ENCODE measurements at places on chromosomes 4 and X. TPM values are rescaled to one million over a fixed set of nuclear protein-coding genes. Genes with fewer than 3 reads are reported as not detected.

The INTS6L gene
- polyA plus RNA-seq: 5.4 TPM

The LINC00632 gene
- polyA plus RNA-seq: not detected

The ADGRG2 gene
- polyA plus RNA-seq: 0.05 TPM

The MAGEA2 gene
- not detected for polyA plus RNA-seq

The OCIAD1 gene
- polyA plus RNA-seq: 151 TPM

The ACOT9 gene
- 29.4 TPM for polyA plus RNA-seq

GRCh38 chr4:146072376-146072775 is 103.1 kb upstream of the LSM6 start:
- H3K27me3 ChIP-seq: no peaks in the 10 kb centered on the region
- H3K36me3 ChIP-seq: no peaks in the 10 kb centered on the region
- DNase-seq: no peak
- H3K4me3 ChIP-seq: no peak overlapping the region

DNA sequence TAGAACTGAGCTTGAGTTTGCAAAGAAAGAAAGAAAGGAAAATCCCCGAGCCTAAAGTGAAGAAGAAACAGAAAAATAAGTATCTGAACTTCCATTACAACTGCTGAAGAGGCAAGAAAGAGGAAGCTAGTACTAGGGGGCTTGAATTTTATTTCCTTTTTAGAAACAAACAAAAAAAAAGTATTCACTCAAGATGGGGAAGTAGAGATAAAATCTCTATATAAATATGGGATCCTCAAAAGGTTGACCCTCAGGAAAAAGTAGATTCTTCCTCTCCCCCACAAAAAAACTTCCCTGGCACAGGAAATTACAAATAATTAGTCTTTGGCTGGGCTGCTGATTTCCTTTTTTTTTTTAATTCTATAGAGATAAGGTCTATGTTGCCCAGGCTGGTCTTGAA is 16.0 kb downstream of the LRBA start:
- no peak overlapping the region for H3K4me3 ChIP-seq
- no peak for DNase-seq
- H3K27ac ChIP-seq: no peak overlapping the region

GRCh38 chrX:12972878-12973560 is 1.9 kb upstream of the TMSB4X start:
- H3K27ac ChIP-seq: peak overlapping the region; percentile 96
- no peak for DNase-seq
- peaks cover 25% of the 10 kb centered on the region for H3K4me1 ChIP-seq
- H3K27me3 ChIP-seq: no peaks in the 10 kb centered on the region
- H3K36me3 ChIP-seq: peaks cover 22% of the 10 kb centered on the region

- no peak for DNase-seq
- H3K4me3 ChIP-seq: no peak overlapping the region
- no peak overlapping the region for H3K27ac ChIP-seq
Observed at GRCh38 chrX:79084923-79085322, 59.6 kb upstream of the GPR174 start.

DNA sequence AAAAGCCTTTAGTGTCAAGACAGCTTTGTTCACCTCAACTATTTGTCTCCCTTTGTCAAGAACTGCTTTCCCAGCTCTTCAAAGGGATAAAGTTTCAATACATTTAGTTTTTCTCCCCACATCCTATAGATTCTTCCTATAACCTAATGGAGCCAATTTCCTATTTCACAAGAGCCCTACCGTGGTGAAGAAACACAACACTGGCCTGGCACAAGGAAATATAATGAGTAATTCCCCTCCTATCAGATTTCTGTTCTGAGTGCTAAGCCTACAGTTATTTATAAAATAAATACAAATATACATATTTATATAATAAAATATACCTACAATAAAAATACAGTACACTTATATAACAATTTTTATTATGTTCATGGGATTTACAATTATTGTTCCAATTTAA is 89.9 kb downstream of the SHISA3 start:
- H3K4me3 ChIP-seq: no peak overlapping the region
- no peaks in the 10 kb centered on the region for H3K4me1 ChIP-seq
- H3K27me3 ChIP-seq: no peaks in the 10 kb centered on the region
- H3K27ac ChIP-seq: no peak overlapping the region
- DNase-seq: no peak
- H3K36me3 ChIP-seq: no peaks in the 10 kb centered on the region

GRCh38 chr4:83855044-83855443 is 319.1 kb downstream of the GPAT3 start:
- H3K36me3 ChIP-seq: no peaks in the 10 kb centered on the region
- H3K27ac ChIP-seq: no peak overlapping the region
- H3K4me1 ChIP-seq: no peaks in the 10 kb centered on the region
- H3K4me3 ChIP-seq: no peak overlapping the region

DNA sequence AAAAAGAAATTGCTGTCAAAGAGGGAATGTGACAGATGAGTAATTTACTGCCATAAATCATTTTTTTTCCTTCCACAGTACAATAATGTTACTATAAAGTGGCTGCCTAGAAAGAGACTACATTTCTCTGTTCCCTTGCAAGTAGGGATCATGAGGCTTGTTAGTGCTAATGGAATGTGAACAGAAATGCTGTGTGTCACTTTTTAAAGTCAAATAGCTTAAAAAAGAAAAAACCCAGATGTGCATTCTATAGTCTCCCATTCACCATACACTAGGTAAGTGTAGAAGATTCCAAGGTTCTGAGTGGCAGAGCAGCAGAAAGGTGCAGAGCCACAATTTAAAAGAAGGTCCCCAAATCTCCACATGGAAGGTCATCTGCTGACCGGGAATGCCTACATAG is 328.4 kb downstream of the CAMK2D start:
- DNase-seq: no peak
- H3K27ac ChIP-seq: no peak overlapping the region
- no peaks in the 10 kb centered on the region for H3K4me1 ChIP-seq
- no peak overlapping the region for H3K4me3 ChIP-seq
- H3K36me3 ChIP-seq: no peaks in the 10 kb centered on the region

DNA sequence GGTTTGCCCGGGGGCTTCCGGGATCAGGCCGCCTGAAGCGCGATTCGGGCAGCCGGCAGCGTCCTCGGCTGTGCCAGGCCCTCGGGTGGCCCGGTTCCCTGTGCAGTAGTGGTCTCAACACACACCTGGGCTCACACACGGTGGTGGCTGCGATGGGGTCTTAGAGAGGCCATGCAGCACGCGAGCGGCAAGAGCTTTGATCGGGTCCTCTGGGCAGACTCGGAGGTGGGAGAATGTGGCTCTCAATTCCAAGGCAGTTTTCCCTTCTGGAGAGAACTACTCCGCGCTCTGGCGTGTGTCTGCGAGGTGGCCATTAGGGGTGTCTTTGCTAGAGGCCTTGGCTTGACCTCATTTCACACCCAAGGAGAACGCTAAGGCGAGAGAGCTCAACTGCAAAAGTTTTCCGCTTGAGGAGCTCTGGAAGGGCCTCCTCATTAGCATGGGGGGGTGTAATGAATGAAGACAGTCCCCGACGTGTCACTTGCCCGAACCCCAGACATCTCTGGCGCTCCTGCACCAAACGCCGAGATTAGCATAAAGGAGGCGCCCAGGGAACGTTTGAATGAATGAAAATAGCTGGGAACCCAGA is 771 bp upstream of the RBPJ start:
- H3K27ac ChIP-seq: peak overlapping the region; percentile 89
- H3K36me3 ChIP-seq: no peaks in the 10 kb centered on the region
- H3K4me1 ChIP-seq: peaks cover 17% of the 10 kb centered on the region
- H3K27me3 ChIP-seq: no peaks in the 10 kb centered on the region

DNA sequence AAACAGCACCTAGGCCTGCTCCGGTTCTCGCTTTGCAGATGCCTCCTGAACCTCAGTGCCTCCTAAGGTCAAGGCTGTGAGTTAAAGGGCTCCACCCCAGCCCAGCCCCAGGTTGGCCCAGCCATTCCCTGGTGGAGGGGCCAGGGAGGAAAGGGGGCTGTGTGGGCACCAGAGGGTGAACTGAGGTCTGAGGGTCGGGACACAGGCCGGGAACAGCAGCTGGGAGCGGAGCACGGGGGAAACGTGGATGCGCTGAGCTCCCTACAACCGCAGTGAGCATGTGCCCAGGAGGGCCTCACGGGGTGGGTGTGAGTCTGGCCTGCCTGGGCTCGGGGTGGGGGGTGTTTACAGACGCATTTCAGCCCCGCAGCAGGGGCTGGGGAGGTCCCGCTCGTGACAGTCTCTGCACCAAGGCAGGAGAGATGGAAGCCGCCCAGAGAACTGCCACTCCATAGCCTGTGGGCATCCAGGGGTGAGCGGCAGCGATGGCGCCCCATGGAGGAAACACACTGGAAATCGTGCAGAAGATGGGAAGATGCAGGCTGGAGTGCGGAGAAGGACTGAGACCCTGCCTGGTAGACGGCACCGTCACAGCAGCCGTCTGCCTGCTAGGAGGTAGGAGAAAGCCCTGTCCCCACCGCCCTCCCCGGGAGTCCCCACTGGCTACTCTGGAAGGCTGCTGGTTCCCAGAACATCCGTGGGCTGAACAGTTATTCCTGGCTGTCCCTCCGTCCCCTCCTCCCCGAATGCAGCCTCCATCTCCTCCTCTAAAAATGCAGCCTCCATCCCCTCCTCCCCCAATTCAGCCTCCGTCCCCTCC is 9.9 kb upstream of the SLC25A6 start:
- peaks cover 38% of the 10 kb centered on the region for H3K36me3 ChIP-seq
- H3K4me3 ChIP-seq: no peak overlapping the region
- no peaks in the 10 kb centered on the region for H3K4me1 ChIP-seq
- H3K27ac ChIP-seq: no peak overlapping the region
- H3K27me3 ChIP-seq: no peaks in the 10 kb centered on the region

- no peaks in the 10 kb centered on the region for H3K36me3 ChIP-seq
- no peak overlapping the region for H3K4me3 ChIP-seq
- no peaks in the 10 kb centered on the region for H3K27me3 ChIP-seq
- no peak overlapping the region for H3K27ac ChIP-seq
Observed at GRCh38 chr4:17468619-17469221, 43.2 kb downstream of the QDPR start.

DNA sequence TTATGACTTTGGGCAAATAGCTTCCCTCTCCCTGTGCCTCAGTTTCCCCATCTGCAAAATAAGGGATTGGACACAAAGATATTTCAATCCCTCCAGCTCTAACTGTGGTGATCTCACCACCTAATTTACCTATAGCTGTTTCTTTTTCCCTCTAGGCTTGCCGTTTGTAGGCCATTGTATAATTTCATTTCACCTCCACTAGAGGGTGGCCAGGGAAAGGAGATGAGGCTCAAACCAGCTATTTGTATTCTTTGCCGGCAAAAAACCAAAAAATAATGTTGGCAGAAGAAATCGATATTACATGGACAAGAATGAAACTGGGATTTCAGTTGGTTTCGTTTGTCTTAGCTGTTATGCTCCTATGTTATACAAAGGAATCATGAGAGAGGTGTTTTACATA is 36.1 kb upstream of the DOCK11 start:
- H3K4me1 ChIP-seq: no peaks in the 10 kb centered on the region
- no peak for DNase-seq
- H3K27ac ChIP-seq: no peak overlapping the region
- no peaks in the 10 kb centered on the region for H3K27me3 ChIP-seq

DNA sequence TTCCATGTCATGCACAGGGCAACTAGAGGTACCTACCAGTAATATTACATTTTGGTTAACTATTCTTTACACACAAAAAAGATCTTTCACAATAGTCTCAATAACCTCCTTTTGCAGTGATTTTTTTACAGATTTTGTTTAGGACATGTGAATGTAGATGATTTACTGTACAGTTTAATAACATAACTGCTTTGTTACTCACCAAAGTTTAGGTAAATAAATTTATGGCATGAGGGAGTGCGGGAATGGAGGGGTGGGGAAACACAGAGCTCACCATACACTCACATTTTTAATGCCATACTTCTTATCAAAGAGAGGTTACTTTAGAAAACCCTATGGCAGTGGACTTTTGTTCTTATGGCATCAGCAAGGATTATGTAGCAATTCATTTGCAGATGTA is 93.1 kb upstream of the TEX13A start:
- H3K27ac ChIP-seq: no peak overlapping the region
- H3K36me3 ChIP-seq: no peaks in the 10 kb centered on the region
- DNase-seq: no peak
- H3K27me3 ChIP-seq: no peaks in the 10 kb centered on the region
- no peak overlapping the region for H3K4me3 ChIP-seq

GRCh38 chr4:128068918-128069317 is 7.8 kb downstream of the LARP1B start:
- H3K27ac ChIP-seq: no peak overlapping the region
- H3K4me3 ChIP-seq: no peak overlapping the region
- no peak for DNase-seq
- no peaks in the 10 kb centered on the region for H3K4me1 ChIP-seq

DNA sequence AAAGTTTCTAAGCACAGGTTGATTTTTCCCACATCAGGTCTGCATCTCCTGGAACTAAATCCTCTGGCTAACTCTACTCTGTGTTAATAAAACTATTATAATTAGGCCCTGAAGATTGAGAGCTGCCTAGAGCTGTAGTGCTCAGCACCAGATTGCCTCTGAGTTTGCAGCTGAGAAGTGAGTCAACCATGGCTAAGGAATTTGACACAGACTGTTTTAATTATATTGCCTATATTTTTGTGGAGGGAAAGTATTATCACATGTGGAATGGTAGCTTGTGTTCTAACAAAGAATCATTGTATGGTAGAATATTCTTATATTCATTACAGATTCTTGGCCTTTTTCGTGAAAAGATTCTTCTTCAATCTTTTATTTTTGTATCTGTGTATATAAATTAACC is 1907.6 kb upstream of the TENM3 start:
- no peak overlapping the region for H3K4me3 ChIP-seq
- H3K36me3 ChIP-seq: no peaks in the 10 kb centered on the region
- H3K27me3 ChIP-seq: no peaks in the 10 kb centered on the region
- no peaks in the 10 kb centered on the region for H3K4me1 ChIP-seq
- H3K27ac ChIP-seq: no peak overlapping the region

GRCh38 chrX:154352012-154352401 is 22.4 kb downstream of the FLNA start:
- peaks cover 38% of the 10 kb centered on the region for H3K36me3 ChIP-seq
- no peak for DNase-seq
- no peaks in the 10 kb centered on the region for H3K27me3 ChIP-seq
- no peak overlapping the region for H3K4me3 ChIP-seq

GRCh38 chr4:165656829-165657490 is 216.1 kb upstream of the TLL1 start:
- H3K4me1 ChIP-seq: no peaks in the 10 kb centered on the region
- H3K27me3 ChIP-seq: no peaks in the 10 kb centered on the region
- H3K36me3 ChIP-seq: no peaks in the 10 kb centered on the region
- no peak overlapping the region for H3K27ac ChIP-seq
- no peak overlapping the region for H3K4me3 ChIP-seq

- no peaks in the 10 kb centered on the region for H3K27me3 ChIP-seq
- no peak overlapping the region for H3K4me3 ChIP-seq
- no peak overlapping the region for H3K27ac ChIP-seq
- DNase-seq: no peak
Observed at GRCh38 chr4:155972098-155972497, 18.4 kb upstream of the CTSO start.

GRCh38 chr4:7649741-7650531 is 215.2 kb upstream of the PSAPL1 start:
- peaks cover 60% of the 10 kb centered on the region for H3K4me1 ChIP-seq
- H3K36me3 ChIP-seq: no peaks in the 10 kb centered on the region
- H3K27me3 ChIP-seq: no peaks in the 10 kb centered on the region
- DNase-seq: peak; percentile 71
- peak overlapping the region; percentile 51 for H3K27ac ChIP-seq

- H3K27ac ChIP-seq: no peak overlapping the region
- no peak overlapping the region for H3K4me3 ChIP-seq
- no peaks in the 10 kb centered on the region for H3K36me3 ChIP-seq
- H3K4me1 ChIP-seq: no peaks in the 10 kb centered on the region
- no peaks in the 10 kb centered on the region for H3K27me3 ChIP-seq
- no peak for DNase-seq
Observed at GRCh38 chr4:55530691-55531090, 16.0 kb downstream of the CLOCK start.

GRCh38 chr4:79788884-79789283 is 284.1 kb downstream of the ANTXR2 start:
- no peaks in the 10 kb centered on the region for H3K4me1 ChIP-seq
- no peaks in the 10 kb centered on the region for H3K27me3 ChIP-seq
- no peak overlapping the region for H3K4me3 ChIP-seq
- no peak overlapping the region for H3K27ac ChIP-seq

All from CD8-positive, alpha-beta memory T cell (primary cell).